Spinal cord (tissue), 10 donors: ENCODE measurements at places on chromosomes 12 and 14.

- no peaks in the 10 kb centered on the region for H3K4me1 ChIP-seq
- DNase-seq, result no peak
- H3K27me3 ChIP-seq, result no peaks in the 10 kb centered on the region
- H3K4me3 ChIP-seq, result no peak overlapping the region
- H3K27ac ChIP-seq, result no peak overlapping the region
- no peaks in the 10 kb centered on the region for H3K36me3 ChIP-seq
Observed at GRCh38 chr12:94133964-94134795, 14.2 kb upstream of the PLXNC1 start.

DNA sequence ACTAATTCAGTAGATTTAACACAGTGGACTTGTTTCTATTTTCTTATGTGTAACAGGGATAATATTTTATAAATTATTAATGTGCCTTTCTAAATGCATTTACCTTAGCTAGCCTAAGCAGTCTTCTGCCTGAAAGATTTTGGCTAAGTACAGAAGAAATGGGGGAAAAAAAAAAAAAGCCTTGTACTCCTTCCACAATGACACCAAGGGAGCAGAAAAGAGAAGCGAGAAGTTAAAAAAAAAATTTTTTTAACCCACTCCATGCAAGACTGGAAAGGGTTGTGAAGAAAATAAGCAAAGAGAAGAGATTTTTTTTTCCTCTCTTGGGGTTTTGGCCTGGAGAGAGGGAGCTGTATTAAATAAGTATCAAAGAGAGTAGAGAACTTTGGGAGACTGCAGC is 28.7 kb downstream of the NELL2 start:
- no peaks in the 10 kb centered on the region for H3K27me3 ChIP-seq
- no peak overlapping the region for H3K27ac ChIP-seq
- no peaks in the 10 kb centered on the region for H3K4me1 ChIP-seq
- no peak for DNase-seq

DNA sequence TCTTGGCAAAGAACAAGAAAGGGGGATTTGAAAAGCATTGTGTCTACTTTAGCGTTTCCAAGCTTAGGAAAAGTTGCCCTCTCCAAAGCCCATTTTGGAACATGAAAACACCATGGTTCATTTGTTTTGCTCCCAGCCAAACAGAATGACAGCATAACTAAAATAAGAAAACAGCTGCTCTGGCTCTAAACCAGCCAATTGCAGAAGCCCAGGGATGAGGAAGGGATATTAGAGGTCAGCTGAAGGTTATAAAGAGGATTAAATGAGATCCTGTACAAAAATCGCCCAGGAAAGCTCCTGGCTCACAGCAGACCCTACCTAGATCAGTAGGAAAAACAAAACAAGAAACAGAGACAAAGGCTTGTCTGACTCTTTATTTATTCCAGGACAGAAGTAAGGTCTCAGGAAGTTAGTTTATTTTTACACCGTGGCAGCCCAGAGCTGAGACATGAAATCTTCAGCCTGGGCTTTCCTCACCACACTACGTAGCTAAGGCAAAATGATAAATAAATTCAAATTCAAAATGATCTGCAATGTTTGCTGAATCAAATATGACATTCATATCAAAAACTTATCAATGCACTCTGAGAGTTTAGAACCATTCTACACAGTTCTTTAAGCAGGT is 25.9 kb downstream of the SPX start:
- no peak overlapping the region for H3K4me3 ChIP-seq
- H3K27ac ChIP-seq, result no peak overlapping the region
- no peak for DNase-seq
- H3K27me3 ChIP-seq, result no peaks in the 10 kb centered on the region

- H3K27me3 ChIP-seq, result no peaks in the 10 kb centered on the region
- no peak for DNase-seq
- H3K36me3 ChIP-seq, result peaks cover 20% of the 10 kb centered on the region
- H3K27ac ChIP-seq, result peak overlapping the region; percentile 57
Observed at GRCh38 chr14:91145391-91146160, 31.7 kb downstream of the DGLUCY start.

- no peaks in the 10 kb centered on the region for H3K36me3 ChIP-seq
- no peaks in the 10 kb centered on the region for H3K27me3 ChIP-seq
- H3K4me3 ChIP-seq, result no peak overlapping the region
Observed at GRCh38 chr12:44314007-44314500, 478.2 kb downstream of the TMEM117 start.

DNA sequence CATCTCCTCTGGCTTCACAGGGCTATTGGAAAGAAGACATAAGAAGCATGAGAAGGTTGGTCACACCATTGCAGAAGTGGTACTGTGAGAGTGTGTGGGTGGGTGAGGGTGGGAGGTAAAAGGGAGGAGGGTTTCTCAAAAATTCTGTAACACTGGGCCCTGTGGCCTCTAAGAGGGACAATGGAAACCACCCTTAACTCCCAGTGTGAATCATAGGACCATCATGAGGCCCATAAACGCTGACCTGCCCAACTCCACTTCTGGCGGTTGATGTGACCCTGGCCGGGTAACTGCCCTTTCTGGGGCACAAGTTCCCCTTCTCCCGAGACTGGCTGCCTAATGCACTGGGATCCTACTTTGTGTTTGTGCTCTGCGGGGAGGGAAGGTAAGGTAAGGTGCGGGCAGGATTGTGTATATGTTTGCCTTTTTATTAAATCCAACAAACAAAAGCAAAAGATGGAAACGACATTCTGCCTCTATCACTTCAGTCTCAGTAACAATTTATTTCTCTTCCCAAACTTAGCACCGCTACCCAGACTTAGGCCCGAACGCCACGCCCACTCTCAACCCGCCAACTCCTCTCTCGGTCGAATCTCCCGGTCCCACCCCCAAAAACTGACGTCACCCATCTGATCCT is 551 bp downstream of the METTL1 start:
- peak; percentile 76 for DNase-seq
- peaks cover 26% of the 10 kb centered on the region for H3K4me1 ChIP-seq
- peak overlapping the region; percentile 99 for H3K4me3 ChIP-seq
- peaks cover 12% of the 10 kb centered on the region for H3K36me3 ChIP-seq
- H3K27me3 ChIP-seq, result peaks cover 17% of the 10 kb centered on the region

DNA sequence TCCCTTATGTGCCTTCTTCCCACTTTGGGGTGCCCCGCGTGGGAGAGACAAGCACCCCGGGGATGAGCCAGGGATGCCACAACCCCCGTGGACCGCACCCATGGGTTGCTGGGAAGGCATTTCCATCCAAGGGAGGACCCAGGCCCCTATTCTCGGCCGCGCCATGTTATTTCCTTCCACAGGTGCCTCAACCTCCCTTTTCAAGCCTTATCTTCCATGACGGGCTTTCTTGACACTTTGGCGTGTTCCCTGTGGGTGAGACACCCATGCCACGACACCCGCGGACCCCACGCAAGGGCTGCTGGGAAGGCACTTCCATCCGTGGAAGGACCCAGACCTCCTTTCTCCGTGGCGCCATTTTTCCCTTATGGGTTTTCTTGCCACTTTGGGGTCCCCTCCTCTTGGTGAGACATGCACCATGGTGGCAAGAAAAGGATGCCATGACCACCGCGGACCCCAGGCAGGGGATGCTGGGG is 269.2 kb downstream of the ALG10 start:
- H3K4me3 ChIP-seq, result no peak overlapping the region
- no peak overlapping the region for H3K27ac ChIP-seq
- H3K36me3 ChIP-seq, result no peaks in the 10 kb centered on the region
- no peak for DNase-seq

GRCh38 chr12:132178316-132178715 is 34.1 kb downstream of the NOC4L start:
- H3K27ac ChIP-seq, result no peak overlapping the region
- peaks cover 5% of the 10 kb centered on the region for H3K4me1 ChIP-seq
- no peak for DNase-seq
- H3K4me3 ChIP-seq, result no peak overlapping the region
- no peaks in the 10 kb centered on the region for H3K36me3 ChIP-seq
